ENCODE measurements at places on chromosomes 7 and 10.

GRCh38 chr10:23099816-23100215, 4.4 kb downstream of the MSRB2 start:
- DNase-seq, result no peak

GRCh38 chr10:14564268-14564744, 210.4 kb downstream of the FAM107B start:
- no peak for DNase-seq

DNA sequence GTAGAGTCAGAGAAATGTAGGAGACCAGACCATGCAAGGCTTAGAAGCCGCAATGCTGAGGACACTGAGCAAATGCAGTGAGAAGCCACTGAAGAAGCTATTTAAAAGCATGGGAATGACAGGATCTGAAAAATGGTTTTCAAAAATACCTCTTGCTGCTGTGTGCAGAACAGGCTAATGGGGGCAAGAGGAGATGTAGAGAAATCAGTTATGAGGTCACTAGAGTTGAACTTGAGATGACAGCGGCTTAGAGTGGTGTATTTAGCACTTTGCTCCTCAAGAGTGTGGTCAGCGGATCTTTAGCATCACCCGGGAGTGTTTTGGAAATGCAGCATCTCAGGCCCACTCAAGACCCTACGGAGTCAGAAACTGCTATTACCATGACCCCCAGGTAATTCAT, 48.8 kb downstream of the KIAA1549 start:
- DNase-seq, result no peak

DNA sequence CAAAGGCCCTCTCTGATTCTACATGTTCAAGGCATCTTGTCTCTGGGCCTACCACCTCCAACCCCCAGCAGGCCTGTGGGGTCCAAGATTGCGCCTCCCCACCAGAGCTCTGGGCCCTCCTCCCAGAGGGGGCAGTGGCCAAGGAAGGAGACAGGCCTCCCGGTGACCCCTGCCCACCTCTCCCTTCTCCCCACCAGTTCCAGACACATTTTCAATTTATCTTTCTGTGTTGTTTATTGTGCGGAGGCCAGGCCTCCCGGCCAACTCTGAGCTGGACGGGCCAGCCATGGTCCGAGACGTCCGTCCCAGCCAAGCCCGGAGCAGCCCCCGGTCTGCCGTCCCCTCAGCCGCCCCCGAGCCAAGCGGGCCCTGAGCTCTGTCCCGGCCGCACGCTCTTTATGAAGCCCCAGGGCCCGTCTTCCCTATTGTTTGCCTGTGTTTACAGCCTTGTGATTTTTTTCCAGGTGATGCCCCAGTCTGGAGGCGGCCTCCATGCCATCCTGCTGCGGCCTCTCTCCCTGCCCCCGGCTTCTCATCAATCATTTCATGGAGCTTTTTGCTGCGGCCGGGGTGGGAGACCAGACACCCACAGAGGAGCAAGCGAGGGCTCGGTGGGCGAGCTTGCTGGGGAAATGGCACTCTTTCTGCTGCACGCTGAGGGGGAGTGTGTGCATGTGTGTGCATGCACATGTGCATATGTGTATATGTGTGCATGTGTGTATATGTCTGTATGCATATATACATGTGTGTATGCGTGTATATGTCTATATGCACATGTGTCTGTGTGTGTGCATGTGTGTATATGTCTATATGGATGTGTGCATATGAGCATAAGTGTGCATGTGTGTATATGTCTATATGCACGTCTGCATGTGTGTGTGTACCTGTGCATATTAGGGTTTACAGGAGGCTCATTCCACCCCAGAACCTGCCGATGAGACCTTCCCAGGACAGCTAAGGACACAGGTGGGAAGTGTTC, 52.7 kb upstream of the ELN start:
- DNase-seq, result no peak

DNA sequence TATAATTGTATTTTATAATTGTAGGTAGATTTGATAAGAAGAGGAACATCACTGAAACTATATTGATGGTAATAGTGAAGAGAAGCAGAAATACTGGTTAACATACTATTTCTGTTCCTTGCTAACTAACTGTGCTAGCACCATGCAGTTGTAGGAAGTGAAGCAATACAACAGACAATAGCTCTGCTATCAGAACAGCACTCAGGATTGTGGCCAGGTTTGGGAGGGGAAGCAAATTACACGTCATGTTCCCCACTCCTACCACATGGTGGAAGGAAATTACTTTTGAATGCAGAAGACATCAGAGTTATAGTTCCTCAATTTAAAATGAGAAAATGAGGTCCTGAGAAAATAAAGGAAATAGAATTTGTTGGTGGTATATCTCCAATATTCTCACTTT, 151.1 kb downstream of the DGKB start:
- no peak for DNase-seq

GRCh38 chr7:100627238-100627549, 14.2 kb downstream of the TFR2 start:
- no peak for DNase-seq

DNA sequence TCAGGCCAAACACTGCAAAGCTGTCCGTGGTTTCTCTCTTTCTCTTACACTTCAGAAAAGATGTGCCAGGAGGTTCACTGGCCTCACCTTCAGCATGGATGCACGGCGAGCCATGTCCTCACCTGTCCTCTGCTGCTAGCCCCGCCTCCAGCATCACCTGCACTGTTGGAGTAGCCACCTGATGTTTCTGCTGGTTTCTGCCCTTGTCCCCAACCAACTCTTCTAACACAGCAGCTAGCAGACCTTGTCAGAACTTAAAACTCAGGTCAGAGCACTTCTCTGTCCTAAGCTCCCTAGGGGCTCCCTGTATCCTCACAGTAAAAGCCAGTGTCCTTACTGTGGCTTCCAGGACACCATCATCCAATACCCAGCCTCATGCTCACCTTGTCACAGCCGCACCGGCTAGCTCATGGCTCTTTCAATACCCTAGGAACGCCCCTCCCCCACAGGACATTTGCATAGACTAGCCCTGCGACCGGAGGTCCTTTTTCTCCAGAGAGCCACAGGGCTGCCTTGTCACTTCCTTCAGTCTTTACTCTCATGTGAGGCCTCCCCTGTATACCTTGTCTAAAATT, 15.2 kb downstream of the PALD1 start:
- no peak for DNase-seq

DNA sequence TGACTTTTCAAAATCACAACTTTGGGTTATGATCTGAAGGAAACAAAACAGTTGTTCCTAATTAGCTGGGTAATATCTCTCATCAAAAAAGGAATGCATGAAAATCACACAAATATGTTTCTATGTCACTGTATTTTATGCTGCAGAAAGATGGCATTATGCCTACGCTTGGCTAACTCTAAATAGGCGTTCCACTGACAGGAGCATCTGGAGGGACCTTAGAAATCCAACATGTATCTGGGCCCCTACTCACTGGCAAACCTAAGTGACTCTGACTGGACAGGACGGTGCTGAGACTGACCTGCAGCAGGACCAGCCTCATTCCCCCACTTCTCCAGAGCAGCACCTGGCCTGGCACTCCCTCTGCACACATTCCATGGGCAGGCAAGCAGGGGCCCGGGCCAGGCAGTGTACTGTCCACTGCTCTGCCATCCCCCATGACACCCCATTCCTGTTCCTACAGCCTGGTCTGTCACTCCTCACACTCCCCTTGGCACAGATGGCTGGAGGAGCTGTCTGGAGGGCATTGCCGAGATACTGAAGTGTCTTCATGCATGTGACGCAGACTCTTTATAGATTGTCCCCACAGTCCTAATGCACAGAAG, 2.6 kb upstream of the MYL7 start:
- no peak for DNase-seq

Measured in renal cortex interstitium (tissue), 15 donors.